ENCODE measurements at places on chromosomes 6 and 20. TPM values are rescaled to one million over a fixed set of nuclear protein-coding genes. Genes with fewer than 3 reads are reported as not detected.

EXOC2 gene
- total RNA-seq, result 38.9 TPM

HRH3 gene
- total RNA-seq, result not detected

GINS1 gene
- total RNA-seq, result 32.7 TPM

SNAI1 gene
- total RNA-seq, result 0.34 TPM

RRAGD gene
- total RNA-seq, result 19.6 TPM

SLC4A11 gene
- 0.60 TPM for total RNA-seq

SKIC2 gene
- 90.2 TPM for total RNA-seq

PGC gene
- total RNA-seq, result not detected

WFDC5 gene
- total RNA-seq, result 0.23 TPM

HLA-DOB gene
- 1.5 TPM for total RNA-seq

CYP39A1 gene
- total RNA-seq, result not detected

SAPCD1 gene
- 13.2 TPM for total RNA-seq

- no peak for DNase-seq
Measured at GRCh38 chr20:10777710-10778109, 103.9 kb upstream of the JAG1 start.

- DNase-seq, result no peak
Measured at GRCh38 chr6:3540253-3540820, 83.5 kb upstream of the SLC22A23 start.

DNA sequence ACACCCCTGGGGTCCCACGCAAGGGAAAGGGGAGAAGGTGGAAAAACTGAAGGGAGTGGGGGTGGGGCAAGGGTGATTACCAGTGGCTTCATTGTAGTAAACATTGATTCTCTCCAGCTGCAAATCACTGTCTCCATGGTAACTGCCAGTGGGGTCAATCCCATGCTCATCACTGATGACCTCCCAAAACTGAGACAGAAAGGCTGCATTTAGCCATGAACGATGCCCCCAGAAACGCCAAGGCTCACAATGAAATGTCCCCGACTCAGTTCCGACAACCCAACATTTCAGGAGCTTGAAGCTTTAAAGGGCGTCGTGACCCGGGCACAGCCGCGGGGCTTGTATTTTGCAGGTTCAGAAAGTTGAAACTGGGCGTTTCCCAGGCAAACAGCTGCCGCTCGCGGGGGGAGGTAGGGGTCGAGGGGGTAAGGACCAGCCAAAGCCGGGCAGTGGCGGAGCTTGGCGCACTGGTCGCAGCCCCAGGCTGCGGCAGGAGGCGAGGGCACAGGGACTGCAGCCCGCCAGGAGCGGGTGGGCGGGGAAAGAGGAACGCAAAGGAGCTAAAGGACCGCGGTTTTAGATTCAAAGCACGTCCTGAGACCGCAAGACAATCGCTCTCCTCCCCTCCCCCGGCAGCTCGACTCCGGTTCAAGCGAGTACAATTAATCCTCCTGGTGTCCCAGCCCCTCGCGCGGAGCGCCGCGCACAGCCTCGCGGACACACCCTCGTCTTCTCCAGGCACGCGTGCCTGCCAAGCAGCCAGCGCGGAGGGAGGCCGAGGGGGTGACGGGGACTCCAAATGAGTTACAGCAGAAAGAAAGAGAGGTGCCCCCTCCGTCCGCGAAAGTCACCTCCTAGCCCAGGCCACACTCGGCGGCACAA is 731 bp downstream of the TUBB2B start:
- DNase-seq, result peak; percentile 47

- DNase-seq, result no peak
Measured at GRCh38 chr20:50259705-50260478, 69.3 kb downstream of the CEBPB start.

GRCh38 chr6:111297776-111298175 is 185.2 kb downstream of the REV3L start:
- DNase-seq, result no peak

- DNase-seq, result no peak
Measured at GRCh38 chr6:57135885-57136284, 36.2 kb upstream of the BAG2 start.

GRCh38 chr6:138500867-138501446 is 1.7 kb upstream of the NHSL1 start:
- no peak for DNase-seq

- peak; percentile 76 for DNase-seq
Measured at GRCh38 chr20:33915726-33916331, 77.9 kb upstream of the RALY start.

DNA sequence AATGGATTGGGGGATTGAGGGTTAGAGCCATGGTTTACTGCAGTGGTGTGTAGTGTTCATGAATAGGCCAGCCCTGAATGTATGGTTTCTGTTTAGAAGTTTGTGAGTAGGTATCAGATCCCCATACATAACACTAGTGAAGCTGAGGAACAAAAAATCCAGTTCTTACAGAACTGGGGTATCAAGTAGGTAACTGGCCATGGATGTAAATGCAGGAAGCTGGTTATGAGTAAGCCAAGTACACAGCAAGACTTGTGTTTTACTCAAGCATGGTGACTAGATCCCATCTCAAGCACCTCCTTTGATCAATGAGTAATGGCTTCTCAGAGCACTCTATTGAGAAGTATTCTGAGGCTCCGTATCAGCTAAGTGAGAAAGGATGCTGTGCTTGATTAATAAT is 613.7 kb upstream of the FLRT3 start:
- DNase-seq, result no peak

- no peak for DNase-seq
Measured at GRCh38 chr6:157741948-157742556, 81.0 kb upstream of the SNX9 start.

DNA sequence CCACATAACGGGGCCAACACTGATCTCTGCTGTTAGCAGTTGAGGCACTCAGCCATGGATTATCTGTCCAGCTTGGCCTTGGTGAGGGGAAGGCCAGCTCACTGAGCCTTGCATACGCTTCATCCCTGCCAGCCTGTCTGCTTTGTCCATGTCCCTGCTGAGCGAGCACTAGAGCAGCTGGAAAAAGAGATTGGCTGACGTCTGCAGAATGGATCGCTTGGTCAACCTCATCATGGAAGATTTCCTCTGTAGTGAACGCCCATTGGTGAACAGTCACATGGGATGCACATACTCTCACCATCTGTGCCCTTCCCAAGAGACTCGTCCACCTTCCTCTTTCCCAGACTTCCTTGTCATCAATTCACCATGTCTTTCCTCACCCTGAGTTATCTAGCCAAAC is 26.9 kb downstream of the MUC22 start:
- DNase-seq, result no peak

- no peak for DNase-seq
Measured at GRCh38 chr20:1505361-1505760, 14.1 kb upstream of the SIRPB2 start.

DNA sequence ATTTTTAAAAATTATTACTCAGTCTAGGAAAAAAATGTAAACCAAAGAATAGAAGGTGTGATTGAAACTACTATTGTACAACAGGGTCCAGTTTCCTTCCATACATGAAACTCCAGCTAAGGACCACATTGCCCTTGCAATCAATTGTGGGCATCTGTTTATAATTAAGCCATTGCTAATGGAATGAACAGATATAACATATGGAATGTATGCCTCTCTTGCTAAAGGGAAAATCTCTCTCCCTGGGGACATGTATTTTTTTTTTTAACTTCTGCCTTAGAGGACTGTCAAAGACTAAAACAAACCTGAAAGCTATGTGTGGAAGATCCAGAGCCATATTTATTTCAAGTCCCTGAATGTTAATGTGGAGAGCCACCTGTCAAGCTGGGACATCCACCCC is 336.8 kb upstream of the MANEA start:
- DNase-seq, result no peak

- no peak for DNase-seq
Measured at GRCh38 chr20:38007526-38007925, 25.7 kb downstream of the TTI1 start.

GRCh38 chr6:136324686-136325380 is 35.2 kb upstream of the BCLAF1 start:
- no peak for DNase-seq

DNA sequence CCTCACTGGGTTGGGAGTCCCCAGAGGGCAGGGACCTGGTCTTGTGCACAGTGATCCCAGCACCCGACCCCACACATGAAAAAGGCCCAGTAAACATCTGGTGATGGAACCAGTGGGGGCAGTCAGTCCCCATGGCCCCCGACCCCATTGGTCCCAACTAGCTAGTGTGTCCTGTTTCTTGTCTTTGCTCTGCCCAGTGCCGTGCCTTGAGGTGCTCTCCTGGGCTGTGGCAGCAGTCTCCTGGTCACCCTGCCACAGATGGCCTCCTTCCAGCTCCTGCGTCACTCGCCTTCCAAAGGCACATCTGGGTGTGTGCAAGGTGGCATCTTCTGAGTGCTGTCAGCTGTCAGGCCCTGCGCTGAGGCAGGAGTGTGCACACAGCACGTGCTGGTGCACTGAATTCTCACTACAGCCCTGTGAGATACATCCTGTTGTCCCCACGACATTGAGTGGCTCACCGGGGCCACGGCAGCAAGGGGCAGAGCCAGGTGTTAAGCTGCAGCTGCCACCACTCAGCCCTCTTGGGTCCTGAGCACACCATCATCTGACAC is 3.9 kb downstream of the NPEPL1 start:
- peak; percentile 3 for DNase-seq

- DNase-seq, result no peak
Measured at GRCh38 chr20:1317545-1318255, 11.2 kb downstream of the SDCBP2 start.

DNA sequence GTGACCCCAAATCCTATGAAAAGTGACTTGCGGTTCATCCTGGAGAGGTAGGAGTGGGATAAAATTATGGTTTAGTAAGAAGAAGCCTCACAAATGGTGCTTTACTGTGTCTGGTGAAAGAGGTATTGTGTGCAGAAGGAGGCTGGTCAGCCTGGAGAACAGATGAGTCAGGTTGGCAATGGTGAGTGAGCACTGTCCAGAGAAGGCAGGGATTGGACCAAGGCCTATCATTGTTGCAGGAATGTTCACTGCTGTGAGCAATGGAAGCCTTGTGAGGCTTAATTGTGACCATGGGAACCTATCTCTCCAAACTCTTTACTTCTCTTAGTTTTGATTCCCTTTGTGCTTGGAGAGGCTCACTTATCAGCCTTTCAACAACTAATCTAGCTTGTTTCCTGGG is 89.0 kb upstream of the KCNK16 start:
- DNase-seq, result no peak

- DNase-seq, result no peak
Measured at GRCh38 chr20:750801-751200, 17.5 kb downstream of the SLC52A3 start.
